ENCODE measurements at places on chromosomes 5 and 9. TPM values are rescaled to one million over a fixed set of nuclear protein-coding genes. Genes with fewer than 3 reads are reported as not detected.
A peak's percentile ranks its signal among the peaks of the same experiment; 100 is the strongest.

Gene NPDC1
- total RNA-seq, result 0.63 TPM

GRCh38 chr9:123645762-123646161 lies 284.2 kb downstream of the DENND1A start:
- no peaks in the 10 kb centered on the region for H3K27me3 ChIP-seq
- H3K36me3 ChIP-seq, result peaks cover 33% of the 10 kb centered on the region
- H3K4me3 ChIP-seq, result no peak overlapping the region
- DNase-seq, result no peak
- H3K4me1 ChIP-seq, result peaks cover 17% of the 10 kb centered on the region

GRCh38 chr9:2638871-2639673 lies 17.5 kb downstream of the VLDLR start:
- peaks cover 14% of the 10 kb centered on the region for H3K36me3 ChIP-seq
- no peak overlapping the region for H3K4me3 ChIP-seq
- no peaks in the 10 kb centered on the region for H3K27me3 ChIP-seq
- no peak overlapping the region for H3K27ac ChIP-seq
- H3K4me1 ChIP-seq, result peaks cover 19% of the 10 kb centered on the region

DNA sequence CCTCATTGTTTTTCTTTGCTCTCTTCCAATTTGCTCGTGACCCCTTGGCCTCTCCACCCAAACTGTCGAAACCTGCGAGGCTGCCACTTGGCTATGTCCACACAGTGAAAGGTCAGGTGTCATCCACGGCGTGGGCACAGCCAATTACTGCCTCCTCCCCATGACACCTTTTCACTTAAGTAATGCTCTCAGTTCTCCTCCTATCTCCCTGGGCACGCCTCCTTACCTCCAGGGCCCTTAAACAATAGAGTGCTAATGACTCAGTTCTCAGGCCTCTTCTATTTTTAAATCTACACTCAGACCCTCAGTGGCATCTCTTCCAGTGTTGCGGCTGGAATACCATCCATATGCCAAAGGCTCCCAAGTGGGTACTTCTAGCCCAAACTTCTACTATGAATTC lies 256.8 kb downstream of the ROR2 start:
- H3K27ac ChIP-seq, result no peak overlapping the region
- DNase-seq, result no peak
- H3K27me3 ChIP-seq, result peaks cover 6% of the 10 kb centered on the region
- no peaks in the 10 kb centered on the region for H3K36me3 ChIP-seq

DNA sequence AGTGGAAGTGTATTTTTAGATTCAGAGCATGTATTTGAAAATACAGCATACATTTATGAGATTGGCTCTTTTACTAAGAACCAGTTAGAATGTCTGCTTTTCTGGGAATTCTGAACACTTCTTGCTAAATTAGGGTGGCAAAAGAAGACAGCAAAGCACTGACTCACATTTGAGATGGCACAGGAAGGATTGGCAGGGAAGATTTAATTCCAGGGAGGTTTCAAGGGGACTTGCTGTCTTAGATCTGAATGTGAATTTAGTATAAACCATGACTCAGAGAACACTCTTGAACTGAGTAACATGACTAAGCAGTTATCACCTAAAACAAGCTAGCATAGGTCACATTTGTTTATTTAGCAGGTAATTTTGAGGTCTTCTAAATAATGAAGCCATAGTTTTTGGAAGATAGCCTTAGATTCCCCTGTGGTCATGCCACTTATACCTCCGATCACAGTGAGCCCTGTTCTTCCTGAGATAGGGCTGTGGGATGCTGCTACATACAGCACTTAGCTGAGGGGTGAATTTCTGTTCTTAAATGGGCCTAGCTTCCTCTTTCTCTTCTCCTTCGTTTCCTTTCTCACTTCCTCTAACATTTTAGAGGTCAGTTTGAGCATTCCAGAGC lies 173.8 kb downstream of the PCSK1 start:
- no peak overlapping the region for H3K4me3 ChIP-seq
- H3K36me3 ChIP-seq, result no peaks in the 10 kb centered on the region
- peak; percentile 11 for DNase-seq
- H3K27ac ChIP-seq, result no peak overlapping the region
- peaks cover 25% of the 10 kb centered on the region for H3K4me1 ChIP-seq

Gene IRX4
- total RNA-seq, result not detected

DNA sequence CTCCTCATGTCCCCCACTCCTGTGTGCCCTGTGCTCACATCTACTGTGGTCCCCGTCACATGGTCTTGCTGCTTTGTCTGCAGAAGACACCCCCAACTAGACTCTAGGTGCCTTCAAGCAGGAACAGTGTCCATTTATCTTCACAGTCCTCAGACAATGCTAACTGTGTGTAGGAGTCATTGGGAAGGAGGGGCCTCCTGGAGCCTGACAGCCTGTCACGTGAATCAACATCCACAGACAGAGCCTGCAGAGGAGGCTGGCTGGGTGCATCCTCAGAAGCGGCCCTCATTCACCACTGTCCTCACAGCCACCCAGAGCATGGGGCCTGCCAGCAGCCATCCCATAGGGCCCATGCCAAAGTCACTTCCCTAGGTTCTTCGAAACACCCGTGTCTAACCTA lies 98.7 kb downstream of the MED10 start:
- peaks cover 12% of the 10 kb centered on the region for H3K4me1 ChIP-seq
- no peak overlapping the region for H3K4me3 ChIP-seq
- no peak for DNase-seq
- no peaks in the 10 kb centered on the region for H3K36me3 ChIP-seq
- 0 out of 2 replicates have a peak, but pooled peaks cover 2% of the 10 kb centered on the region for H3K27me3 ChIP-seq
- H3K27ac ChIP-seq, result no peak overlapping the region

DNA sequence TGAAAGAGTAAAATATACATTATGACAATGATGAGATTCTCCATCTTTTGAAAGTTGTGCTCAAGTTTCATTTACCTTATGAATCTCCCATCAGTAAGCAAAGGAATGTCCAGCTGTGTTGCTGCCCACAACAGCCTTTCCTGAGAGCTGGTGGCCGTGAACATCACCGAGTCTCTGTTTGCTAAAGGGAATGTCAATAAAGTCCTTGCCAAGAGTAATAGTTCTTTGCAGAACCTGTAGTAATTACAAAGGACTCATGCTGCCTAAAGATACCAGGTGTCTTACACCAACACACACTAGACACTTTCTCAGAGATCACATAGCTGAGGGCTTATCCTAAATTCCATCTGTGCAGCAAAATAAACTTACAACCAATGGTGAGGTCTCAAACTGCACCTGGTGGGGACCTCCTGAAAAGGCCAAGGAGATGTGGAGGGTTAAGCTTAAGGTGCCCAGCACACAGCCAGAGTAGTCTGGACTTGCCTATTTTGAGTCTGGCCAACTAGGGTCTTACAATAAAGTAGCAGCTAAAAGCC lies 111.1 kb upstream of the DAPK1 start:
- peaks cover 2% of the 10 kb centered on the region for H3K27me3 ChIP-seq
- no peak overlapping the region for H3K27ac ChIP-seq
- peak; percentile 33 for DNase-seq

Data from HepG2 (cell line).